Stimulated activated CD8-positive, alpha-beta memory T cell treated with anti-CD3 and anti-CD28 coated beads, Interleukin-7, amount 100 ng/mL, for 1 hour (primary cell): ENCODE measurements at places on chromosomes 3 and 15.

DNA sequence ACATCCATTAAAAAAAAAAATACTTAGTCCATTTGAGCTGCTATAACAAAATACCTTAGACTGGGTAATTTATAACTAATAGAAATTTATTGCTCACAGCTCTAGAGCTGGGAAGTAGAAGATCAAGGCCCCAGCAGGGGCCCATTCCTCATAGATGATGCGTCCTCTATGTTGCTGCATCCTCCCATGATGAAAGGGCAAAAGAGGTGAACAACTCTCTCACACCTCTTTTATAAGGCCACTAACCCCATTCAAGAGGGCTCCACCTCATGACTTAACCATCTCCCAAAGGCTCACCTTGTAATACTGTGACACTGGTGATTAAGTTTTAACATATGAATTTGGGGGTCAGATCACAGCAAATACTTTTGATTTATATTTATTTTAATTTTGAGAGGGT is 3.0 kb upstream of the TLNRD1 start:
- DNase-seq = no peak

- no peak for DNase-seq
Measured at GRCh38 chr3:8840556-8840955, 71.1 kb upstream of the OXTR start.

GRCh38 chr3:3066378-3066777 is 43.8 kb downstream of the IL5RA start:
- DNase-seq = no peak

- DNase-seq = no peak
Measured at GRCh38 chr3:66949898-66950297, 48.2 kb upstream of the KBTBD8 start.

DNA sequence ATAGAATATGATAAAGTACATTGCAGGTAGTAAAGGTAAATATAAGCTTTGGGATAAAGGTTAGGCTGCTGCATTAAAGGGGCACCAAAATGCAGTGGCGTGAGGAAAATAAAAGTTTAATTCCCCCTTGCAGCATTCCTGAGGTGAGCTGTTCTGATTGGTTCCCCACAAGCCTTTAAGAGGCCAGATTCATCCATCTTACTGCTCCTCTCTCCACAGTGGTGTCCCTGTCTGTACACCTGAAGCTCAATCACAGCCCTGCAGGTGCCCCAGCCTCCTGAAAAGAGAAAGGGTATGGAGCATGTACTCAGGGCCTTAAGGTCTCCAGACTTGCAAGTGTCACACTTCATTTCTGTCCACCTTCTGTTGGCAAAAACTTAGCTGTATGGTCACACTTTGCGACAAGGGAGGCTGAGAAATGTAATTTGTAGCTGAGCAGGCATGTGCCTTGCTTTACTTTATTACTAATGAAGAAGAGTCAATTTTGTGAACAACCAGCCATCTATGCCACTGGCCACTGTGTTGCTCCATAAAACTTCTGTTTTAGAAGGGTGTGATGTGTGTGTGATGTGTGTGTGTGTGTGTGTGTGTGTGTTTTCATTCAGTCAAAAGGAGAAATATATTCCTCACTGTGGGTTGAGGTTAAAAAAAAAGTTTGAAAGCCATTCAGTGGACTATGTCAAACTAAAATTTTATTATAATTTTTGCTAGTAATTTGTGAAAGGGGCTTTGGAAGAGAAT is 12.8 kb downstream of the LACTB start:
- DNase-seq = no peak

DNA sequence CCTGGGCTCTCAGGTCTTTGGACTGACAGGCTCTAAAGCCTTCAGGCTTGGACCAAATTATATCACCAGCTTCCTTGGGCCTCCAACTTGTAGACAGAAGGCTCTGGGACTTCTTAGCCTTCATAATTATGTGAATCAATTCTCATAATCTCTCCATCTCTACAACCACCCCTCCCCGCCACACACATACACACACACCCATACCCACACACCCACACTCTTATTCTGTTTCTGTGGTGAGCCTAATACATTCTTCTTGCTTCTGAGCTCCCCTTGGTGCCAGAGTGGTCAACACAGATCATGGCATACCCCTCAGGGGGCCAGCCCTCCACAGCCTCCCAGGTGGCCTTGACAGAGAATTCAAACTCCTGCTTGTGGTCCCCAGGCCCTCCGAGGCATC is 5.6 kb upstream of the NUP210 start:
- no peak for DNase-seq

DNA sequence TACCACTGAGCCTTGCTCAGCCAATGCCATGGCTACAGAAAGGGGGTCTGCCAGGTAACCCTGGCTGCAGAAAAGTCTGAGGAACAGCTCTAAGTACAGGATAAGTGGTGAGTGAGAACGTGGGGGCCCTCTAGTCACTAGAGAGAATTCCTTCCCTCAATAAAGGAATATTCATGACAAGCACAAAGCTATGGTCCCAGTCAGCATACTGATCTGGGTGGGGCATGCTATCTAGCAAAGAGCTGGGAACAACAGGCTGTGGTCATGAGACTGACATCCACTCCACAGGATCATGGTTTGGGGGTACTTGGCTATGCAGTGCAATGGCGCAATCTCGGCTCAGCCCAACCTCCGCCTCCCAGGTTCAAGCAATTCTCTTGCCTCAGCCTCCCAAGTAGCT is 140.4 kb downstream of the MTHFS start:
- no peak for DNase-seq

- DNase-seq = no peak
Measured at GRCh38 chr15:52783929-52784798, 6.0 kb downstream of the ONECUT1 start.

DNA sequence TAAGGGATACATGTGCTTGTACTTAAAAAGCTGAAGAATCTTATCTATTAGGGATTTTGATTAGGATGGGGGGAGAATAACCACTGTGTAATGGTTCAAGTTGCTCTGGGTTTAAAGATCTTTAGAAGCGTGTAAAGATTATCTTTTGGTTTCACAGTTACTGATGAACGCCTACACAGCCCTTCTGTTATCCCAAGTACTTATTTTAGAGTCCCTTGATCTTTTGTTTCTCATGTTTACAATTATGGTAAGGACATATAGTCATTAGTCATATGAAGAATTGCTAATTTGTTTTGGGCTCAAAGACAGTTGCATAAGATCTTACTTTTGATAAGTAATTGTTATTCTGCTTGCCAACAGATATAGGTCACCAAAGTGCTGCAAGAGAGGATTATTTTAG is 160.1 kb downstream of the PLCL2 start:
- no peak for DNase-seq

DNA sequence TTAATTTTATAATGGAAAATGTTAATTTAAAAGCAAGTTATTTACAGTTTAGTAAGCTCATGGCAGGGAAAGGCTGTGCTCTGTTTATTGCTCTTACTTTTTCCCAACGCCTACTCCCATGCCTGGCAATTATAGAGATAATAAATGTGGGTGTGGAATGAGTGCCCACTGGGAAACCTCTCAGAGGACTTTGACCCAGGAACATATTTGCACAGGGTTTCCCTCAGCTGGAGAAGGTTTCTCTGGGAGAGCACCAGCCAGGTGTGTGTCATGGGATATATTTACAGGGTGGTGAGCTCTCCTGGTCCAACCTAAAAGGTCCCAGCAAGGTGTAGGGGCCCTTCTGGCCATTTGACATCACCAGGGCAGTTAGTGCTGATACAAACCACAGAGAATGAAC is 27.9 kb downstream of the ZNF710 start:
- DNase-seq = no peak

- DNase-seq = no peak
Measured at GRCh38 chr3:104632521-104632920, 734.2 kb upstream of the ALCAM start.
